MCF 10A (cell line): ENCODE measurements at places on chromosomes 6 and 20.

DNA sequence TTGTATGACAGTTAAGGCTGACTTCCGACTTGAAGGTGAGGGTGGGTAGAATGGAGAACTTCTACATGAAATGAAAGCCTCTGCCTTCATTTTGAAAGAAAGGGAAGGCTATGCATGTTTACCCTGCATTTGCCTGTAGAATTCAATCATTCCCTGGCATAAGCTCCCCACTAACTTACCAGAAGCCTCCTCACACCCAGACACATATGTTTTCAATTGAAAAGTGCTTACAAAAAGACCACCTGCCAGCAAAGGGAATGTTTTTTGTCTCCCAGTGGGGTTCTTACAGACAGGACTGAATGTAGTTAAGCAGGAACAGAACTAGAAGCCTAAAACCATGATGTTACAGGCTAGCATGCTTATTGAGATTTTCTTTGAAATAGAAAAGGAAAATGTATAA lies 392.1 kb upstream of the HSF2 start:
- DNase-seq = no peak

- peak; percentile 33 for DNase-seq
Measured at GRCh38 chr20:3238616-3239025, 369 bp downstream of the SLC4A11 start.

GRCh38 chr20:22763257-22763906 lies 179.0 kb upstream of the FOXA2 start:
- peak; percentile 81 for DNase-seq

DNA sequence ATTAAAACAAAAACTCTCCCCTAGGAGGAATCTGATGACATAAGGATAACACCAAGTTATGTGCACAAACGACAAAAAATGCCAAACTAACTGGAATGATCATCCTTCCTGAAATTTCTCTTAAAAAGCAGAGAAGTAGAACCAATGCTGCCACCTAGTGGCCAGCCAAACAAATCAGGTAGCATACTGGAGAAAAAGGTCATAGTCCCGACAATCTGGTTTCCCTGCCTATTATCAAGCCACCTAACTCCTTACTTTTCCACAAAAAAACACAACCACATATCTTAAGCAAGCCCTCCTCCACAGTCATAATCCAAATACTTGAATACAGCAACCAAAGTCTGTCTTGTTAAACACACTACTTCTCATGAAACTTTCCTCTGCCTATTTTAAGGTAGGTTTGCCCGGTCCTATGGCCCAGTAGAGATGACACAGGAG lies 5.3 kb downstream of the OARD1 start:
- DNase-seq = peak; percentile 75

GRCh38 chr20:10468340-10468845 lies 33.3 kb downstream of the SLX4IP start:
- no peak for DNase-seq

DNA sequence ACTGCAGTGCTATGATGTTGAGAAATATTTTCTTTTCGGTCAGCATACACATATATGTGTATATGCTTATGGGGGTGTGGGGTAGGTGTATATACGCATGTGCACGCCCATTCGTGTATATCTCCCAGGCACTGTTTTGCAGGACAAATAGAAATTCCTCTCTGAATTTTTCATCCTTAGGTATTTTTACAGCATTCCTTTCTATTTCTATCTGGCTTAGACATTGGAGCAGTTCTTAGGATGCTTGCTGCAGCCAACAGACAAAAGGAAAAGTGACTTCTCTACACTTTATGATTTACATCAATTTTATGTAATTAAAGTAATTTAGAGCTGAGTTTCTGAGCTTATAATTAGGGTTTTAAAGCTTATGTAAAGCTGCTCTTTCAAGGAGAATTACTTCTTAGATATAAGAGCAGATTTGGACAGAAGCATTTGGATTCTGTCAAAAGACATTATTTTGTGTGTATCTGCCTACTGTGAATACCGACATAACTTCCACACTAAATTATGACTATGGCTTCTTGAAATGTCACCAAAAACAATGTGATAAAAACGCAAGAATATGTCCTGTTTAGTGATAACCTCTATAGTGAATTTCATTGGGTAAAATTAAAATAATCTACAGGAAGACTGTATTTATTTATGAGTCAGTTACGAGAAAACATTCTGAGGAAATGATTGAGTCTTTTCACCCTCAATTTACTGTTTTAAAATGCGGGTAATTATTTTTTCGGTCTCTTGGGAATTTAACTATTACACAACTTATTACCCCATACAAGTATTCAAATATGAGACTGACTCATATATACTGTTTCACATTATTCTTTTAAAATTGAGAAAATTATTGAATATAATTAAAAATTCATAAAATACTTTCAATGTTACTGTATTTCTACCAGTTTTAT lies 21.3 kb upstream of the CEP43 start:
- no peak for DNase-seq

DNA sequence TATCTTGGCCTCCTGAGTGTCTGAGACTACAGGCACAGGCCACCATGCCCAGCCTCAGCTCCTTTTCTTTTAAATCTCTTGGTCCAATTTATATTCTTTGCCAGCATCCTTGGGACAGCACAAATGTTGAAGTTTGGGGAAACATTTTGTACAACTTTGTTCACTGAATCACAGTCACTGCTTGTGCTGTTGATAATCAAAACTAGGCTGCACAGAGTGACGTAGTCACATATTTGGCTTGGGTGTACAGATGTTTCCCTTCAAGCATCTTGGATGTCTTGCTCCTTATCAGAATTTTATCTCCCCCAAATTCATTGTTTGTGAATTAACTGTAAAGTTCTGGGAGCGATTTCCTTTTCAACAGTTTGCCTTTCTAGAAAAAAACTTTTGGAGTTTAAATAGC lies 17.9 kb downstream of the CARMIL1 start:
- DNase-seq = no peak

- no peak for DNase-seq
Measured at GRCh38 chr20:63736893-63737694, 630 bp downstream of the LIME1 start.

DNA sequence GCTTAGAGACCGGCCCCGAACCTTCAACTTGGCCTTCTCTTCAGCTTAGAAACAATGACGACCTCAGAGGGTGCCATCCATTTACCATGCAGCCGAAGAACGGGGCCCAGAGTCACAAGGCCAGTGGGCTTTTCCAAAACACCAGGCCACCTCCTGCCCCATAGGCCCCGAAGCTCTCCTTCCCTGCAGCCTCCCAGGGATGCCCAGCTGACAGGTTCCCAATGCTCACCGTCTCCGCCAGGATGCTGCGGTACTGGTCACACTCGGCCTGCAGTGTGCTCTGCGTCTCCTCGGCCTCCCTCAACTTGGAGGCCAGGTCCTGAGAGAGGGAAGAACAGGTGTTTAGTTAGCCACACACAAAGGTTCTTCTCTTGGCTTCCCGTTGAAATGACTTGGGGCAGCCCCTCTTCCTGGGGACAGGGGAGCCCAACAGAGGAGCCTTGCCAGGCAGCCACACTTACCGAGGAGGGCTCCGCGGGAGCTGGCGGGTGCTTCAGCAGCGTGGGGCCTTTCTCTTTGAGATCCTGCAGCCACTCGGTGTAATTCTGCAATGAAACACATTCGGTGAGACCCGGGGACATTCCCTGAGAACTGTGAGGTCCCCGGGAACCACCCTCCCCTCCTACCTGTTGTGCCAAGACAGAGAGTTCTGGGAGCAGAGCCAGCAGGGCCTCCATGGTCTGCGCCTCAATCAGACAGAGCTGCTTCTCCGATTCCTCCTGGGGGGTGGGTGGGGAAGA lies 51.5 kb downstream of the DSTN start:
- DNase-seq = no peak

DNA sequence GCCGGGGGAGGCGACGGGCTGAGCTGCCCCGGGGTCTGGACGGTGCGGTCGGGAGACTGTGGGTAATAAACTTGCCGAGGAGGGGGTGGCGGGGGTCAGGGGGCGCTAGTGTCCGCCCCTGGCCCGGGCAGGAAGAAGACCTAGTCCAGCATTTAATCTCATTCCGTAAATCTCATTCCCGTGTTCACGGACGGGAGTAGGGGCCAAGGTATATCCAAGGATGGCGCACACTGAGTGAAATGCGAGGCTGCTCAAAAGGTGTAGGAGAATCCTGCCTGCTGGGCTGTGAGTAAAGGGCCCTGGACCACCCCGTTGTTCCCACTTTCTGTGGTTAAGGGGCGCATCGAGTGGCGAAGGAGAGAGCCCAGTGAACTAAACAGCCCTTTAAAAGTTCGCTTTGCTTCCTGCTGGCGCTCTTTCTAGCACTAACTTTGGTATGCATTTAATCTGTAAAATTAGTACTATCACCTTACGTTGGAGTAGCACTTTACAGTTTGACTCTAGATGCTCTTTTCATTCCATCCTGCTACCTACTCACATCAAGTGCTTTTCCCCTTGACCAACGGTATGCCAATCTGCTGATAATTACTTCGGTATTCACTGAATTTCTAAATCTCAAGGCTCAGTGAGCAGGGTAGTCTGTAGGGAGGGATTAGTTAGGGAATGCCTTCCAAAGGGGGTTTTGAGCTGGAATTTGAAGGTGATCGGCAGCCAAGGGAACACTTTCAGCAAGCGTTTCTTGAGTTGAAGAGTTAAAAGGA lies 730 bp downstream of the PARD6B start:
- no peak for DNase-seq

GRCh38 chr6:9208966-9209365 lies 773.6 kb upstream of the SLC35B3 start:
- DNase-seq = no peak

- DNase-seq = no peak
Measured at GRCh38 chr6:107196152-107196551, 80.8 kb upstream of the BEND3 start.

DNA sequence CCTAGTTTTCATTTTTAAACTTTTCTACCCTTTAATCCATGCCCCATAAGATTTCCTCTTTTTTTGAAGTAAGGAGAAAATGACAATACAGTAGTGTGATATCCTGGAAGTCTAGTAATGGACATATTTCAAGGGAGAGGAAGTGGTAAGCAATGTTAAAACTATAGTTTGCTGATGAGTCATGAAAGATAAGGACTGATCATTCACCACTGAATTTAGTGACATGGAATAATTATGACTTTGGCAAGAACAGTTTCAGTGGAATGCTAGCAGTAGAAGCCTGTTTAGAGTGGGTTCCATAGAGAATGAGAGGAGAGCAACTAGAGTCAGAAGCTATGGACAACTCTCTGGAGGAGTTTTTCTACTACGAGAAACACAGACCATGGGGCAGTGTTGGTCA lies 24.9 kb upstream of the SLC2A12 start:
- DNase-seq = no peak

DNA sequence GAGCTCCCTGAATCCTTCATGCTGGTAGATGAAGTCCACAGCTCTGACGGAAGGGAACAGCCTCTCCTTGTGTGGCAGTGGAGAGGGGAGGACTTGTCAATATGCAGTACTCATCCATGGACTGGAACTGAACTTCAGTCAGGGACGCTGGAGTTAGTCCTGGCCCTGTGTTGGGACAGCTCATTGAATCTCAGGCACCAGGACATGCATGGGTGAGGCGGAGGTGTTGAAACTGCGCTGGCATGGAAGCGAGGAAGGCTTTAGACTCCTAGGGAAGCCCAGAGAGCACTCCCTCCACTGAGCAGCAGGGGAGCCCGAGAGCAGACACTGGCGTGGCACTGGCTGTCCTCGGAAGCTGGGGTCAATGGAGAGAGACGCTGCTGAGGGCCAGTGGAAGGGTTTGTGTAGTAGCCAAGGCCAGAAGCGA lies 161.3 kb upstream of the GGTLC1 start:
- DNase-seq = peak; percentile 2

DNA sequence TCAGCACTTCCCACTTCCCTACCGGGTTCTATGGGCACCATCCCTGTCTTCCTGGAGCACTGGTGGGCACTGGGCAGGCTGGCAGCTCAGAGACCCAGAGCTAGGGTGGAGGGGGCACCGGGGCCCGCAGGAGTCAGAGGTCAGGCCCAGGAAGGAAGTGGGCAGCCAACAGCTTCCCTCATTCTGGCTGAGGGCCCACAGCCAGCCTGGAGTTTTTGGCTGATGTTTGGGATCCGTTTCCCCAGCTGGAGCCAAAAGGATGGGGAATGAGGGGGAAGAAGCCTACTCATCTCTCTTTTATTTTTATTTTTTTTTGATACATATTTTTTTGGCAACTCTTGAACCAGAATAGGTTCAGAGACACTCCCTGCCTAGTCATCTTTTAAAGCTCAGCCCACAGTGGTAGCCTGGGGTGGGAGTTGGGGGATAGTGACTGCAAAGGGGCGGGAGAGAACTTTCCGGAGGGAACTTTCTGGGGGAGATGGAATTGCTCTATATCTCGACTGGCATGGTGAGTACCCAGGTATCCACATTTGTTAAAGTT lies 54.2 kb upstream of the MLN start:
- DNase-seq = no peak

DNA sequence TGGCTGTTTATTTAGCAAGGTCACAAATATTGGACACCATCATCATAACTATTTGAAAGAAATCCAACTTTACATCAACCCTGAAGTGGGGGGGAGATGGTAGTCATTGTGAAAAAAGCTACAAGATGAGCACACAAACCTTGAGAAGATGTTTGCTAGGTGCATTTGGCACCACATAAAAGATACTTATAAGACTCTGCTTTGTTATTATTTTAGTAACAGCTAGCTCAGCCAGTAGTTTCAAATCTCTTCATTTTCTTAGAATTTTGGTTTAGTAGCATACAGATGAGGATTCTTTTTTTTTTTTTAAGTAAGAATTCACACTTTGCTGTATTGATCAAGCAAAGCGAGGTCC lies 14.4 kb downstream of the ADTRP start:
- no peak for DNase-seq

DNA sequence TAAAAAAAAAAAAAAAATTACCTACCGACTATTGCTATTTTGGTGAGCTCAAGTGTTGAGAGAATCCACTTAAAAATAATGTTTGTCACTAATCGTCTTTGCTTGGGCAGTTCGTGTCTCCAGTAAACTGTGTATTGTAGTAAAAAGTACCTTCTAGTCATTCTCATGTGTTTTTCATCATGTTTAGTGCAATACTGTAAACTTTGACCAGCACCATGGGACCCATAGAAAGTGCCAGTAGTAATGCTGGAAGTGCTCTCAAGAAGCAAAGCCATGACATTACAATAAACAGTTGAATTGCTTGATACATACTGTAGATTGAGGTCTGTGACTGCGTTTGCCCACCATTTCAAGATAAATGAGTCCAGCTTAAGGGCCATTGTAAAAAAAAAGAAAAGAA lies 395.2 kb downstream of the BCKDHB start:
- no peak for DNase-seq

DNA sequence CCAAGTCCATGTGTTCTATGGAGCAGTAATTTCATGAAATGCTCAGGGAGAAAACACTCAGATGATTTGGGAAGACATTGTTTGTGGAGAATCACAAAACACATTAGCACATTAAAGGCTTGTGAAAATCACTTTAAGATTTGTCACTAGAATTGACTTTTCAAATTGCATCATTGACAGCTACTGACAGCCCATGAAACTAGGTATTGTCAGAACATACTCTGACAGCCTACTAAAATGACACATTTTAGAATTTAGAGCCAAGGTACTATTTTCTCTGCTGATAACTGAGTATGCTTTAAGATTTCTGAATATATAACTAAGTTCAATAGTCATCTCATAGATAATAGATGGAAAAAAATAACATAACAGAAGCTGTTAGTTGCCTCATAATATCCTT lies 67.4 kb upstream of the FOXC1 start:
- no peak for DNase-seq
